AML-193 (cell line): ENCODE measurements at places on chromosomes 4 and X.

DNA sequence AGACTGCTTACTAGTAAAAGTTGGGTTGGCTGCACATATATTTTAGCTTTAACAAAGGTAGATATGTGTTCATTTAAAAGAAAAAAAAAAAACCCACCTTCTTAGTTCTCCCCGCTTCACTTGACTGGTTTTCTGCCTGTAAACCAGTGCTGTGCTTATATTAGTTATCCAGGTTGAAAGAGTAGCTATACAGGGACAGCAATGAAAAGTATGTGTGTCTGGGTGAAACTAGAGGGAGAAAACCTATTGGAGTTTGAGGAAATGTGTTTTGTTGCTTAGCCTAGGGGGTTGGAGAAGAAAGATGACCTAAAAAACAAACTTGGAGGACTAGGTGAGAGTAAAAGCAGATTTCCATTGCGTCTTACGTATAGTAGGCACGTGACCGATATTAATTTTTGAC, 4.5 kb downstream of the JADE1 start:
- DNase-seq: no peak

DNA sequence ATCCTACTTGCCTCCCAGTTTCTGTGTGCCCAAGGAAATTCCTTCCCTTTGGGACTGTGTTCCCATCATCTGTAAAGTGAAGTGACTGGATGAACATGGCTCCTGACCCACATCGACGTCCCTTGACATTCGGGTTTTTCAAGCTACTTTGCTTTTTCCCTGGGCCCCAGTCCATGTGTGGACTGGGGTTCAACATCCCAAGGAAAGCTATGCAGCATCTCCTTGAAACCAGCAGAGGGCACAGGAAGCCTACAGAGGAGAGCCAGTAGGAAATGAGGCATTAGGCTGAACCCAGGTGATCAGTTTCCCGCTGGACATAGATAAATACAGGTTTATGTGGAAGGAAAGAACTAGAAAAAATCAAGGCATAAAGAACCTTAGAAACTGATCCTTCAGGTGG, 145.1 kb upstream of the ARHGEF9 start:
- DNase-seq: no peak

GRCh38 chrX:9147726-9148125, 113.8 kb upstream of the FAM9B start:
- no peak for DNase-seq

DNA sequence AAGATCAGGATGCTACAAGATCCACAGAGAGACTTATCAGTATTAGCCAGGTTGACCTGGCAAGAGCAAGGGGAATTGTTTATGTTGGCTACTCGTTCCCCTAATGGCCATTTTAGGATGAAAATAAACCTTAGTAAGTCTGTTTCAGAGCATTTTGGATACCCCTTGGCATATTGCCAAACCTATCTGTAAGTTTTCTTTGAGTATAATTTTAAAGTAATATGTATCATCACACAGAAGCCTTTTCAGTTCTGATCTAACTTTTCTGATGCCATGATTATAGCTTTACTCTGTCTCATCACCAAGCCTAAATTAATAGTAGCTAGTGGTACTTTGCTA, 99.7 kb downstream of the TSPAN7 start:
- DNase-seq: no peak

DNA sequence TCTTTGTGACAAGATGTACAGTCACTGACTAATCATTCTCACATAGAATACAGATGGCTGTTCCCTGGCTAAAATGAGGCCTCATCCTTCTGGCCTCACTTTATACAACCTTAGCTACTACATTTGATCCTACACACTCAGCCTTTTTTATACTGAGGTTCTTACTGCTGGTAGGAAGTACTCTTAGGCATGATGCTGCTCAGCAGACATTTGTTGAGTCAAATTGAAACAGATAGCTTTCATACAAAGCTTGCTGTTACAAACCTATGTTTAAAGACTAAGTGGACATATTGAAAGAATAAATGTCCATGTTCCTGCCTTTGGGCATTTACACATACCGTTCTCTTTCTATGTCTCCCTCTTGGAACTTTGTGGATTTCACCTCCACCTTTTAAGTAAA, 154.9 kb downstream of the NPFFR2 start:
- DNase-seq: no peak

GRCh38 chr4:6943885-6944225, 34.2 kb downstream of the TBC1D14 start:
- no peak for DNase-seq

DNA sequence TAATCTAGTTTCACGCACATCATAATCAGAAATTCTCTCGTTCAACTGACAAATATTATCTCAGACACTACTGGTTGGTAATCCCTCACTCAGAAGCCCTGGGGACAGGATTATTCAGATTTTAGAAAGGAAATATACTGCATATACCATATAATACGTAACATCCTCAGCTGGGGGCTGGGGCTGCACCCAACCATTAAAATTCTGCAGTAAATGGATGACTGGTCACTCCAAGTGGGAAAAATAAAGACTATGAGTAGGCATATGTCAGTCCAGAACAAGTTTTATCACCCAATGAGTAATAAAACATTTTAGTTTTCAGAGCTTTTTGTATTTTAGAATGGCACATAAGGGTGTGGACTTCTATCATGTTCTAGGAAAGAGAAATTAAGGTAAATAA, 121.7 kb upstream of the MAP3K15 start:
- DNase-seq: no peak

DNA sequence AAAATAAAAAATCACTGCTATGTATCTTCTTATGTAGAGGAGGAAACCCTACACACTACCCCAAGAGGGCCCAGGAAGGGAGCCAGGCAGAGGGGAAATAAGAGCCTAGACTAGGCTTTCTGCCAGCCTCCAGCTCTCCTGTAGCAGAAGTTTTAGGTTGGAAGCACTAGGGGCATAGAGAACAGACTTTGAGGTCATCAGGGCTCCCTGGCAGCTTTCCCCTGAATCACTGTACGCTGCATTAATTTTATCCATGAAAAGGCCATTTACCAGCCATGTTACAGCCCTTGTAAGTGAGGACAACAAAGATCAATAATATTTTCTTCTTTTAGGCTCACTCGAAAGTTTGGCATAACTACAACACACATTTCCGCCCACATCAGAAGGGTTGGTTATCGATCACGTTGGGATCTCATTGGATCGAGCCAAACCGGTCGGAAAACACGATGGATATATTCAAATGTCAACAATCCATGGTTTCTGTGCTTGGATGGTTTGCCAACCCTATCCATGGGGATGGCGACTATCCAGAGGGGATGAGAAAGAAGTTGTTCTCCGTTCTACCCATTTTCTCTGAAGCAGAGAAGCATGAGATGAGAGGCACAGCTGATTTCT, 24.7 kb downstream of the RPL9 start:
- no peak for DNase-seq

DNA sequence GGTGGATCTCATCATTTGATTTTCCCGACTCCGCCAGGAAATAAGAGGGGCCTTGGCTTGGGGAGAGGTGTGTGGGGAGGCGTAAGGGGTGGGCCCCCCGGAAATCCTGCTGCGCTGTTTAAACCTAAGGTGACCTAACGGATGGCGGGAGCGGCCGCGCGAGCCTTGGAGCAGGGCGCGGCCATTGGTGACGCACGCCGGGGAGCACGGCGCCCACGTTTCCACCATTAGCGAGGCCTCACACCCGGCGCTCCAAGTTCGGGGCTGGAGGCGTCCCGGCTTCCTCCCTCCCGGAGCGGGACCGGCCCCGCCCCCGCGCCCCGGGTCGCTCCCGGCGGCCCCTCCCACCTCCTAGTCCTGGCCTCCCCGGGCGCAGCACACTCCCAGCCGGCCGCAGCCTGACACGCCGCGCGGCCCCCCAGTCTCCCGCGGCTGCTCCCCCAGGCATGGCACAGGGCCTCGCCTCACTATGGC, at the start of gene SMS:
TSS of gene SMS (plus strand) at position 354 of the 474 bp plus-strand sequence. CDS start at position 470, 116 bp downstream.
- DNase-seq: peak; percentile 44

DNA sequence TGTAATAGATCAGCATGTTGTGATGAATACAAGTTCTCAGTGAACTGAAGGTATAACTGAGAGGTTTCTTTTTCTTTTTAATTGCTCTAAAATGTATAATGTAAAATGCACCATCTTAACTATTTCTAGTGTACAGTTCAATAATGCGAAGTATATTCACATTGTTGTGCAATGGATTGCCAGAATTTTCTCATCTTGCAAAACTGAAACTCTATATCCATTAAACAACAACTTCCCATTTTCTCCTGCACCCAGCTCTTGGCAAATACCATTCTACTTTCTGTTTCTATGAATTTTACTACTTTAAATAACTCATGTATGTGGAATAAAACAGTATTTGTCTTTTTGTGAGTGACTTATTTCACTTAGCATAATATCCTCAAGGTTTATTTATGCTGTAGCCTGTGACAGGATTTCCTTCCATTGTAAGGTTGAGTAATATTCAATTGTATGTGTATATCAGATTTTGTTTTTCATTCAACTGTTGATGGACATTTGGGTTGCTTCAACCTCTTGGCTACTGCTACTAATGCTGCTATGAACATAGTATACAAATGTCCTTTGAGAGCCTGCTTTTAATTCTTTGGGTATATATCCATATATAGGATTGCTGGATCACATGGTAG, 53.5 kb upstream of the NPFFR2 start:
- no peak for DNase-seq

DNA sequence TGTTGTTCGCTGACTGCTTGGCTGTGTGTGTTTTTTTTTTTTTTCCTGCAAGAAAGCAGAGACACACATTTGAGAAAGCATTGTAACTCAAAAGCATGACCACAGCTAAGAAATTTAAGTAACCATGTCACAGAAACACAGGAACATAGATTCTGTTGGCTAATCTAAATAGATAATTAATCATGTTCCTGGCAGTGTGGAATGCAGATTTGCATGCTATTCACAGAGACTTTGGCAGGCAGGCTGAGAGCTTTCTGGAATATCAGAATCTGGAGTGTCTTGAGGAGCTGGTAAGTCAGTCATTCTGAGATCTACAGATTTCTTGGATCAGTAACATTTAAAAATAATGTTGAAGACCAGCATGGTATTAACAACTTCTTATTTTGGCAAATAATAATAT, 33.2 kb upstream of the SMS start:
- no peak for DNase-seq

GRCh38 chr4:138256608-138257007, 14.5 kb upstream of the SLC7A11 start:
- DNase-seq: no peak

DNA sequence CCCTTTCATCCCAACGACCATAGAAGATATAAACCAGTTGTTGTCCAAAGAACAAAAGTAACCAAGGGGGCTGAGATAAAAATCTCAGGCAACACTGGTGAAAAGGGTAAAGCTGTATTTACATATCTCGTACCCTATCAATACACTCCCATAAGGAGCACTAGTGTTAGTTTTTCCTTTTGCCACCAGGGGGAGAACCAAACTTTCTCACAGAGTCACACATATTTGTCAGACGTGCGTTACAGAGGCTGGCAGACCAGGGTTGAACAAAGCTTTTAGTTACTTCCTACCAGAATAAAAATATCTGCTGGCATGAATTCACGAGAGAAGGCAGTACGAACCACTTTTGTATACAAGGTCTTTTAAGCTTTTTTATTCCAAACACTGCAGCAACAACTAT, 88.3 kb downstream of the AMELX start:
- DNase-seq: peak; percentile 2

GRCh38 chrX:130155564-130155963, 10.1 kb downstream of the AIFM1 start:
- no peak for DNase-seq
